ENCODE measurements at places on chromosomes 7 and 10. TPM values are rescaled to one million over a fixed set of nuclear protein-coding genes. Genes with fewer than 3 reads are reported as not detected.

GRCh38 chr10:90354914-90355313, 502.9 kb downstream of the HTR7 start:
- DNase-seq: no peak

DNA sequence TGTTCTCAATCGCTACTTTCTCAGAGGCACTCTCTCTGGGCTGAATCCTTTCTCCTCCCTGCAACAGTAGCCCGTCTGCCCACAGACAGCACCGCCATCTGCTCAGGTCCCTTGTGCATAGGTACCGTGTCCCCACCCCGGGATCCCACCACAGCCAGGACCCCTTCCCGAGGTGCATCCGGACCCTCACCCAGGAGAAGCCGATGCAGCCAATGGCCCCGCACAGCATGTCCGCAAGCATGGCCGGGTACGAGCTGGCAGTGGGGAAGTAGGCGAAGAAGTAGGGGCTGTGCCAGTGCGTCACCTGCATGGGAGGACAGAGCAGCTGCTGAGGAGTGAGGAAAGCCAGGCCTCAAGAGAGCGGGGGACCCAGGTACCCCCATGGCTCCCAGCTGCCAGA, 25.5 kb downstream of the DDC start:
- DNase-seq: no peak

DNA sequence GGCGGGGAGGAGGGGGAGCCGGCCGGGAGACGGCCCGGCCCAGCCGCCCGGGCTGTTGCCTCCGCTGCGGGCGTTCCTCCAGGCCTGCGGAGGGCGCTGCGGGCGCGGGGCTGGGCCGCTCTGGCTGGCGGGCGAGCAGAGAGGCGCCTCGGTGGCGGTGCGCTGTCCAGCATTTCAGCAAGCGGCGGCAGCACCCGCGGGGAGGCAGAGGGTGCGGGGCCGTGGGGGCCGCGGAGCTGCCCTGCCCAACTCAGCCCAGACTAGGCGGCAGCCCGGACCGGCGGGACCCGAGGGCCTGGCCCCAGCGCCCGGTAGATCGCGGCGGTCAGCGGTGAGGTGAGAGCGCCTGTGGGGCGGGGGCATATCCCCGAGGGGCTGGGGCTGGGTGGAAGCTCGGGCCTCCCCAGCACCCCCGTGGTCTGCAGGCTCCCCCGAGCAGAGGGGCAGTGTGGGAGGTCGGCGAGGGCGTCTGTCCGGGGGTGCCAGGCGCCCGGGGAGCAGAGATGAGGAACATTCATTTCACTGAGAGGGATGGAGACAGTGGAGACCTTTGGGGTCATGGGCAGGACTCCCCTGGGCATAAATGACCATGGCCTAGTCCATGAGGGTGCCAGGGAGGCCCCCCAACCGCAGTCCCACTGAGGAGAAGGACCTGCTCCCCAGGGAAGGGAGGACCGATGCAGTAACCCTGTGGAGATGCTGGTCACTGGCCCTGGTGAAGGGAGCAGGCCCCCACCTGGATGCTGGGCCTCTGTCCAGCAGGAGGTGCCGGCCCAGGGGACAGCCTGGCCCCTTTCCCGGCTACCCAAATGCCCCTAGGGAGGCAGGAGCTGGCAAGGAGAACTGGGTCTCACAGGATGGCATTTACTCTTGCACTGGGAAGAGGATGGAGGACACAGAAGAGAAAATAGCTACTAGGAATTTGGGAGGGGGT, at the start of gene SRRM3:
Gene SRRM3 (plus strand): TSS at position 165 of the 934 bp plus-strand sequence. CDS start 33,171 bp downstream, outside the sequence.
- peak; percentile 65 for DNase-seq

- DNase-seq: no peak
These were observed 92.4 kb upstream of the PPP2R2D start for GRCh38 chr10:131808370-131808930.

- no peak for DNase-seq
These were observed 158.4 kb downstream of the AOAH start for GRCh38 chr7:36565792-36566356.

DNA sequence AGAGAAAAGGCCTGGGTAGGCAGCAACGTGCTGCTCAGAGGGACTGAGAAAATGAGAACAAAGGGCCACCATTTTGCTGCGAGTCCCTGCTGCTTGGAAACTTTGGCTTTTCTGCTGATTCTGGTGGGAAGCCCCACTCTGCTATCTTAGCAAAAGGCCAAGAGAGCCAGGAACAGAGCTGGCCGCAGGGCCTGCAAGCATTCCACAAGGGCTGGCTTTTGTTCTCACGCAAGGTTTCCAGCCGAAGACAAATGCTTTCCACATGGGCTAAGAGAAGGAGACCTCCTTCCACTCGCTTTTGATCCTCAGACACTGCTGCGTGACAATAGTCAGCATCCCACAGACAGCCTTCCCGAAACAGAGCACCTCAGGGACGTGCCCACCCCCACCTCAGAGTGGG, 163.1 kb downstream of the ARHGAP12 start:
- DNase-seq: peak; percentile 89

Gene ASB15
- total RNA-seq: not detected

Gene SEPTIN14
- total RNA-seq: not detected

DNA sequence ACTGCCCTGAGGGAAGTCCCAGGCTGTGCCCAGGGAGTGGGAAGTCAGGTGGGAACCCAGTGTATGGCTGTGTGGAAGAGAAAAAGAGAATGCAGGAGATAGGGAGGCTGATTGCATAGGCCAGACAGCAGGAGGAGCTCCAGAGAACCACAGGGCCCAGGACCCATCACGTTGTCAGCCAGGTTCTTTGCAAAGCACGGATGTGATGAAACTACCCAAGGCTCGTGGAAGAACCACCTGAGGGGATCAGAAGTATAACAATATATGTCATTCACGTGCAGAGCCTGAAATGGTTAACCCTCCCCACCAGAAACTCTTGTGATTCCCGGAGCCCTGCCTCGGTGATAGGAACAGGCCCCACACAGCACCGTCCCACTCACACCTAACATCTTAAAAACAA, 83.6 kb downstream of the LARP4B start:
- DNase-seq: no peak

GRCh38 chr7:117157241-117158209, 165.3 kb downstream of the WNT2 start:
- peak; percentile 95 for DNase-seq

DNA sequence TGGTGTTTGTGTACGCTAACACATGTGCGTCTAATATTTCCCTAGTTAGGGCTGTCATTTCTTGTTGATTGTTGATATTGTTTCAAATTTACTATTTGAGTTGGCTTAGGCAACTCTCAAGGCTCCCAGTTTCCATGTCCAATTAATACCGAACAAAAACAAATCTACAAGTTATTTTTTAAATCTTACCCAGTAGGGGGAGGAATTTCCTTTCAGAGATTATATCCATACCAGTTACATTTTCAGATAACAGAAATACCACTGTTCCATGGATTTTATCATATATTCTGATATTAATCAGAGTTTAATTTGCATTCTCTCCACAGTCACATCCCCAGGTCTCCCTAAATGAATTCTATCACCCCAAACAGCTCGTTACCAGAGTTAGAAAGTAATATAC, 7.2 kb upstream of the AKR1B10 start:
- peak; percentile 35 for DNase-seq

DNA sequence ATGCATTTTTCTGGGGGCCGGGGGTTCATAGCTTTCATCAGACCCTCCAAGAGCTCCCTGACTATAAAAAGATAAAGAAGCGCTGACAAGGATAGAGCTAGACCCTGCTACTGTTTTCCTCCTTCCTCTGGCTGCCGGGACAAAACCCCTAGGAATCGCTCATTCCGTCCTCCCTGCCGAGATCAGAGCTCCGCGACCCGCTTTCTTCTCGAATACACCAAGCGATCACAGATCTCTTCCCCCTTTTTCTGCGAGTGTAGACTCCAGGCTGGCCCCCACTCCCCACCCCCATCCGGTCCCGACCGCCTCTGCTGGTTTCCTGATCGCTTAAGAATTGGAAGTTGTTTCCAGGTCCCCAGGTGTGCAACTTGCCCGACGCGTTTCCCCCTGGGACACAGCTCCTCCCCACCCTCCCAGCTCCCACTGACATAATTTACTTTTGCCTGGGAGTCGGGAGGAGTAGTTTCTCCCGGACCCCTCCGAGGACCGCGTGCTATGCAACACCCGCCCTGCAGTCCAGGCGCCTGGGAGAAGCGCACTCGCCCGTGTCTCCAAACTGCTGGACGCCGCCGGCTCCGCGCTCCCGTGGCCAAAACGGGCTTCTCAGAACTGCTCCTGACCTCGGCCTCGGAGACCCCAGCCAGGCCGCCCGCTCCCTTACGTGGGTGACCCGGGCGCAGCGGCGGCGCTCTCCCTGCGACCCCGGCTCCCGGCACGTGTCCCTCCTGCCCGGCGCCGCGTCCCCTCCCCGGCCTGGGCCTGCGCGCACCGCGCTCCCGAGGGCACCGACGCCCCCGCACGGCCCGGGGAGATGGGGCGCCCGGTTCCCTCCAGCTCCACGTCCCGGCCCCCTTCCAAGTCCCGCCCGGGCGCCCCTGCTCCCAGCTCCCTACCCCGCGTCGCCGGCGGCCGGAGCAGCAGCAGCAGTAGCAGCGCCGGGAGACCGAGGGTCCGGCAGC, 552 bp downstream of the IL15RA start:
- peak; percentile 53 for DNase-seq

Gene MEIG1
- not detected for total RNA-seq

Gene NUTM2B
- total RNA-seq: 0.24 TPM

GRCh38 chr7:2314209-2314955, at the start of gene SNX8:
Gene SNX8 (minus strand): TSS chr7:2314441. CDS start chr7:2314421, 20 bp downstream.
- DNase-seq: peak; percentile 86

Gene CYP3A5
- 0.24 TPM for total RNA-seq

GRCh38 chr7:35805876-35806275, 5.0 kb downstream of the SEPTIN7 start:
- DNase-seq: no peak

GRCh38 chr10:1531883-1532597, 205.3 kb downstream of the ADARB2 start:
- DNase-seq: no peak

GRCh38 chr7:100567031-100567730, 6.5 kb downstream of the SAP25 start:
- no peak for DNase-seq

Gene RSBN1L
- total RNA-seq: 19.8 TPM

GRCh38 chr10:68517188-68517587, 10.1 kb downstream of the SLC25A16 start:
- DNase-seq: no peak

DNA sequence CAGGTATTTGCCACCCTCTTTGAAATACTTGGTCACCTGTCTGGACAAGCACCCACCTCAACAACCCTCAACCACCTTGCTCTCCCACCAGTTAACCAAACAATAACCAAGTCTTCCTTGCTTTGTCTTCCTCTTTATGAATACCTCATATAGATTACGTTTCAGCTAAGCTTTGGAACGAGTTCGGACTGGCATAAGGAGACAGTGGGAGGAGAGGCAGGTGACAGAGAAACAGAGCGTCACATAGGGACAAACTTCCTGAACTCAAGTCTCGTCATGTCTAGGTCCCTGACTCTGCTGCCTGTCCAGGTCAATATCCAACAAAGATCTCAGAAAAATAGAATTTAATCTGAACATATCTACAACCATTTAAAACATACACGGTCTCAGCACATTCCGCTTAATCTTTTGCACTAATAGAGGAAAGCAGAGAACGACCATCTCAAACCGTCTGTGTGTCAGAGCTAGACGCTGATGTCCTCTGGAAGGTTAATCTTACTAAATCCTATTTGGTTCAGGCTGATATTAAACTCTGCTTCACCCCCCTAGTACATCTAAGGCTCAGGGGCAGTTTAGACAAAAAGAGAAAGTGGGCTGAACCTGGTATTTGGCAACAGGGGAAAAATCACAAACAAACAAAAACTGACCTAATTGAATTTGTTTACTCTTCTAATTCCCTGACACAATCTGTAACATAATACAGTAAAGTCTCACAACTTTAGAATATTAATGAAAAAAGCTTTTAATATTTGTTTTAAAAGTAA, 26.4 kb upstream of the SVOPL start:
- no peak for DNase-seq

GRCh38 chr7:151130741-151131157, 36.7 kb downstream of the GBX1 start:
- DNase-seq: no peak

GRCh38 chr7:152847386-152847908, 87.9 kb downstream of the ACTR3B start:
- DNase-seq: no peak

Gene SH2B2
- 1.7 TPM for total RNA-seq

- no peak for DNase-seq
These were observed 57.9 kb downstream of the CUX1 start for GRCh38 chr7:101875283-101875846.

DNA sequence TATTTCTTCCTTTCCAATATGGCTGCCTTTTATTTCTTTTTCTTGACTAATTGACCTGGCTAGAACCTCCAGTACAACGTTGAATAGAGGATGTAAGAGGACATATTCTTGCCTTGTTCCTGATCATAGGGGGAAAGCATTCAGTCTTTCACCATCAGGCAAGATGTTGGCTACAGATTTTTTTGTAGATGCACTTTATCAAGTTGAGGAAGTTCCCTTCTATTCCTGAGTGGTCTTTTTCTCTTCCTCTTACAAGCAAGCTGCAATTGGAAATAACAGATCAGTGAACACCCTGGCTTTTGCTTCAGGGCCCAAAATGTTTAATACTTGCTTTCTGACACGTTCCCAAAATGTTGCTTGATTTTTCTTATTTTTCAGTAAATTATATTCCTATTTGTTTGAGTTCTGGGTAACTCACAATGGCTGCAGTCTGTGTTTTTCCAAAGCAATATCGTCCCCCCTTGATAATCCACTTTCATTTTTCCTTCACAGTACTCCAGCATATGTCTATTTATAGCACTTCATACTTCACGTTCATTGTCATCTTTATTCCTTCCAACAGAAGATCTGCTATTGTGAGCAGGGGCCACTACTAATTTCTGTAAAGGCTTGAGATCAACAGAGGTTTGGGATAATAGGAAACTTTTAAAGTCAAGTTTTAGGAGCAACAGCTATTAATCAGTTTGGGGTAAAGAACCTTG, 11.7 kb downstream of the CPEB3 start:
- DNase-seq: peak; percentile 15

- no peak for DNase-seq
These were observed 32.4 kb upstream of the HGF start for GRCh38 chr7:81802251-81802650.

Gene COPS6
- total RNA-seq: 63.6 TPM

GRCh38 chr10:19853831-19854230, 37.6 kb downstream of the PLXDC2 start:
- no peak for DNase-seq

DNA sequence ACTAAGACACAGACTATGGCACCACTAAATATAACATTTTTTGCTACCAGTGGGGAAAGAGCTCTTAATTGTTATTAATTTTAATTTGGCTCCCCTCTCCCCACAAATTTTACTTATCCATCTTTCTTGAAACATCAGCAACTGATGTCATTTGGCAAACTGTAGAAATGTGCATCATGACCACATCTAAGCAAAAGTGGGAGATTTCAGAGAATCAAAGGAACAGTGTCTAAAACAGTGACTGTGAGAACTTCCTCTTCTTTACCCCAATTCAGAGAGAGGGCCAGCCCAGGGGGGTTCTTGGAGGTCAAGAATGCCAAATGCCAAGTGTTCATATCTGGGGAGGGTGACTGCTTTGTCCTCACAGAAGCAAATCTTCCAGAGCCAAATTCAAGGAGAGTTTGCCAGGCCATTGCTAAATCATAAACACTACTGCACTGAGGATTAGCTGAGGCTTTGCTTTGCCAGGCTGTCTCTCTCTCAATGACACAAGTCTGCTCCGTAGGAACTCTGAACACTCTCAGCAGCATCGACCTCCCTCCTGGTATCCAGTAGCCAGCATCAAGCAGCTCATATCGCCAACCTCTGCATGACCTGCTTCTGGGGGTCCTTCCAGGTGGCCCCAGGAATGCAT, 65.6 kb downstream of the ITIH5 start:
- no peak for DNase-seq

Gene CLDN3
- not detected for total RNA-seq

- no peak for DNase-seq
These were observed 102.3 kb downstream of the MKX start for GRCh38 chr10:27643301-27643700.
